ENCODE measurements at places on chromosomes 7 and 10.
A peak's percentile ranks its signal among the peaks of the same experiment; 100 is the strongest.

DNA sequence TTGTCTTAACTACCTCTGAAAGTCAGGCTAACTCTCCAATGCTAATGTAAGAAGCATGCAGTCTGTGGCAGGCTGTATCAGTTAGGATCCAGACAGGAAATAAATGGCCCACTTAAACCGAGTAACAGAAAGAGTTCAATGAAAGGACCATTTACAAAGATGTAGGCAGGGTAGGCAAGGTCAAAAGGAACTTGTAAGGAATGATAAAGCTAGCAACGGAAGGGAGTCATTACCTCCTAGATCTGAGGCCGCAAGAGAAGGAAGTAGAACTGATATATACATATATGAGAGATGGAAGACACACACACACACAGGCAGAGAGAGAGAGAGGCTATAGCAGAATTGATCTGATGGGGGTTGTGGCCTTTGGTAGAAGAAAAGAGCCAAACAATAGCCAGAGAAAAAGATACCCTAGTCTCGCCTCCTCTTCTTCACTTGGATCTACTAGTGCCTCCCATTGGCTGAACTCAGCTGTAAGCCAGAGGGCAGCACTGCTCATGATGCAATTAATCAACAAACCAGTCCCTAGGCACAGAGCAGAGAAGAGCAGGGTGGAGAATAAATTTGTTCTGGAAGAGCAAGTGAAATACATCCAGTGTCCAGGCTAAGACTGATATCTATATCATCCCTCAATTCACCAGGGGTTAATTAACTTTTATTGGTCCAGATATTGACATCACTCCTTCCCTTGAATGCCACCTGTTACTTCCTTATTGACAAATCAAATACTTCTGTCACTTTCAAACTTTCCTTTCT lies 91.2 kb downstream of the LSMEM1 start:
- no peak for DNase-seq

- DNase-seq: peak; percentile 64
Observed at GRCh38 chr10:79129361-79129997, 60.7 kb downstream of the ZMIZ1 start.

DNA sequence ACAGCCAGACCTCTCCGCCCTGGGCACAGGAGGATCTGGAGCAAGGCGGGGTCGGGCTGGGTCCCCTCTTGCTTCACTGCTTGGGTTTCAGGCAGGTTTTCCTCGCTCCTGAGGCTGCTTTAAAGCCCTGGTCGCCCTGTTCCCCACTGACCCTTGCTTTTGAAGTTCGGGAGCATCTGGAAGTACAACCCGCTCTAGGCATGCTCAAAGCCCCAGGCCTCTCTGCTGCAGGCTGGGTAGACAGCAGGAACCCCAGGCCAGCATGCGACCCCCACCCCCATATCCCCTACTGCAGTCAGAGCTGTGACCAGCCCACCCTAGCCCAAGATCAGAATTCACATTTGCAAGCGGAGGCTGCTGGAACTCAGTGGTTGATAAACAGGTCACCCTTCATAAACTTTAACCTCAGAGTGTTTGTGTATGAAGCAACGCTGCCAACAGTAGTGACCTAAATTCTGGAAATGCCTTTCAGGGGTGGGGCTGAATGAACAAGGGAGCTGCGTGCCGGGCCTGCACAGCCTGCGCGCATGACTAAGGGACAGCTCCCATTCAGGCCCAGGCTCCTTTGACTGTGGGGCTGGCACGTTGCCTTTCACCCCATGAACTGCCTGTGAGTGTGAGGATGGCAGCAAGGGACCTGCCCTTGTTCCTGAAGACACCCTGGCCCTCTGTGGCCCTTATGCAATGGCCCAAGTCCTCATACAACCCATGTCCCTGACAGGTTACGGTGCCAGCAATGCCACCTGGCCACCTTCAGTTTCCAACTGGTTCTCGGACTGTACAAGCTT lies 52.5 kb downstream of the PROSER2 start:
- DNase-seq: peak; percentile 68

GRCh38 chr7:155804431-155804831 lies 7.8 kb downstream of the SHH start:
- no peak for DNase-seq

DNA sequence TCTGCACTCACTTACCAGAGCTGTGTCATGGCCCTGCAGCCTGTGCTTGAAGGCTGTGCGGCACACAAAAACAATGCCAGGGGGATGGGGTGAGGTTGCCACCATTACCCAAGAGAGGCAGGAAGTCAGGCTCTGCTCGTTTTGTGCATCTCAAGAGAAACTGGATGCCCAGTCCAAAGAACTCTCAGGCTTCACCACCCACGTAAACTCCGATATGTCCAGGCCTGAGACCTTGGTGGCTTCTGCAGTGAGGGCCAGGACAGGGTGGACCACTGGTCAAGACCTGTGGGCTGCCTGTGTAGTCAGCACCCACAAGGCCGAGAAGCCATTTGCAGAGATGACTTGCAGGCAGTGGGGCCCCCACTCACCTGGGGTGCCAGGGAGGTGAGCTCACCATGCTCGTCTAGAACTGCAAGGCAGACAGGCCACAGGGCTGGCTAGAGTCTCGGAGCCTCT lies 54.7 kb upstream of the EBF3 start:
- DNase-seq: no peak

- no peak for DNase-seq
Observed at GRCh38 chr10:12388671-12389070, 39.3 kb downstream of the CAMK1D start.

GRCh38 chr7:35596061-35596460 lies 98.9 kb downstream of the HERPUD2 start:
- DNase-seq: no peak

DNA sequence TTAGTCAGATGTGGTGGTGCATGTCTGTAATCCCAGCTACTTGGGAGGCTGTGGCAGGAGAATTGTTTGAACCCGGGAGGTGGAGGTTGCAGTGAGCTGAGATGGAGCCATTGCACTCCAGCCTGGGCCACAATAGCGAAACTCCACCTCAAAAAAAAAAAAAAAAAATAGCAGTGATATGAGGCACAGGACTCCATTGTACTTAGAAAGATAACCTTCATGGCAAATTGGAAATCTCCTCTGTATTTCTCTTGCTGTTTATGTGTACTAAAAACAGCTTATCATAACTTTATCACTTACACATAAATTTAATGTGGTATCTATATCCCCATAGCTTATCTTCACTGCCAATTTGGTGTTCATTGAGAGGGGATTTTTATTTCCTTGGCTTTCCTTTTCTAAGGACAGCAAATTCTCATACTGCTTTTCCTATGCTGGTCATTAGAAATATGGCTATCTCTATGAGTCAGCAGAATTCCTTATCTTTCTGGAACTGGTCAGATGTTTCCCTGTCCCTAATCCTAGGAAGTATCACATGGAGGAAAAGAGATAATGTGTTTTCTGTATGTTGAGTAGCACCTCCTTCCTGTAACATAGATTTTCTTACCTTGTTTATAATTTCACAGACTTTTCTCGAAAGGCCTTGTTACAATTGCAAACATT lies 40.6 kb upstream of the ZEB1 start:
- DNase-seq: no peak

- no peak for DNase-seq
Observed at GRCh38 chr7:39306016-39306570, 260.1 kb upstream of the YAE1 start.

- DNase-seq: no peak
Observed at GRCh38 chr7:69747144-69747543, 148.9 kb downstream of the AUTS2 start.

DNA sequence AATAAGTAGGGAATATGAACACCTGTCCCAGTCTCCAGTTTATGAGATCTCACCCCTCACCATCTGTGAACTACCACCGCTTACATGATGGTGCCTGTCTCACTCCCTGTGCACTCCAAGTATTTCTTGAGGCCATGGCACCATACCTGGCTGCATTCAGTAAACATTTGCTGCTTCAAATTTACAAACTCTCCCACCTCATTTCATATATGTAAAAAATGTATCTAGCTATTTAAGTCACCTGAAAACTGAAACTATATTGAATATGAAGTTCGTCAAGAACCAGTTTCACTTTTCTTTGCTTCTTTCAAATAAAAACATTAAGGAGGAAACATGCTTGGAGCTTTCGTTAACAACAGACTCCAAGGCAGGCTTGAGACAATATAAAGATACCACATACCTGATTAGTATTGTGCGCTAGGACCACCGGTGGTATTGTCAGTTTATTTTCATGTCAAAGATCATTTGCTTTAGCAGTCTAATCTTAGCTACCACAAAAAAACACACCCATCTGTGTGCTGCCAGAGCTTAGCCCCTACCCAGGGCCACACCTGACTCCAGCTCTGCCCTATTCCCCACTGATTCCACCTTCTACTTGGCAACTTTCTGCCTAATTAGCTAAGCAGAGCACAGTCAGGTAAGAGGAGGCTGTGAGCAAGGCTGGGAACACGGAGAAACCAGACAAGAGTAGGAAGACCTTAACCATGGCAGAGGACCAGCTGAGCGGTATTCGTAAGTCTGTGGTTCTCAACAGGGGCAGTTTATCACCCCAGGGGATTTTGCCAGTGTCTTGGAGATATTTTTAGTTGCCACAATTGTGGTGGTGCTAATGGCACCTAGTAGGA lies 92.0 kb downstream of the ZFAND4 start:
- DNase-seq: no peak

GRCh38 chr10:124126983-124127385 lies 33.6 kb upstream of the CHST15 start:
- no peak for DNase-seq

DNA sequence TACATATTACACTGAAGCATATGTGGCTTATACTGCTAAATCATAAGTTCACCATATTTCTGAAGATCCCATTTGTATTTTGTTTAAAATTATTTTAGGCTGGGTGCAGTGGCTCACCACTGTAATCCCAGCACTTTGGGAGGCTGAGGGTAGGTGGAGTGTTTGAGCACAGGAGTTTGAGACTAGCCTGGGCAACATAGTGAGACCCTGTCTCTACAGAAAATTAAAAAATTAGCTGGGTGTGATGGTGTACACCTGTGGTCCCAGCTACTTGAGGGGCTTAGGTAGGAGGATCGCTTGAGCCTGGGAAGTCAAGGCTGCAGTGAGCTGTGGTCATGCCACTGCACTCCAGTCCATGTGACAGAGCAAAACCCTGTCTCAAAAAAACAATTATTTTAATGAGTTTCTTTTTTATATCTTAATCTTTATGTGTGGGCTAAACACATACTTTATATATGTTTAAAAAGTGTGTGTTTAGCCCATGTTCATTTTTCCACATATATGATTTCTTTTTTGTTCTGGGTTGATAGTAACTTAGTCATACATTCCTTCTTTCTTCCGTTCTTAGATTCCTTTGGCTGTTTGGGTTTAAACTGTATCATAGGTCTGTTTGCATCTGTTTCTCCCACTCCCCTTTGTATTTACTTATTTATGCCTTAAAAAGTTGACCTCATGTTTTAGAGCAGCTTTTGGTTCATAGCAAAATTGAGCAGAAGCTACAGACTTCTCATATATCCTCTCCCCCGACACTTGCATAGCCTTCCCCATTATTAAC lies 33.5 kb downstream of the RSBN1L start:
- DNase-seq: no peak

DNA sequence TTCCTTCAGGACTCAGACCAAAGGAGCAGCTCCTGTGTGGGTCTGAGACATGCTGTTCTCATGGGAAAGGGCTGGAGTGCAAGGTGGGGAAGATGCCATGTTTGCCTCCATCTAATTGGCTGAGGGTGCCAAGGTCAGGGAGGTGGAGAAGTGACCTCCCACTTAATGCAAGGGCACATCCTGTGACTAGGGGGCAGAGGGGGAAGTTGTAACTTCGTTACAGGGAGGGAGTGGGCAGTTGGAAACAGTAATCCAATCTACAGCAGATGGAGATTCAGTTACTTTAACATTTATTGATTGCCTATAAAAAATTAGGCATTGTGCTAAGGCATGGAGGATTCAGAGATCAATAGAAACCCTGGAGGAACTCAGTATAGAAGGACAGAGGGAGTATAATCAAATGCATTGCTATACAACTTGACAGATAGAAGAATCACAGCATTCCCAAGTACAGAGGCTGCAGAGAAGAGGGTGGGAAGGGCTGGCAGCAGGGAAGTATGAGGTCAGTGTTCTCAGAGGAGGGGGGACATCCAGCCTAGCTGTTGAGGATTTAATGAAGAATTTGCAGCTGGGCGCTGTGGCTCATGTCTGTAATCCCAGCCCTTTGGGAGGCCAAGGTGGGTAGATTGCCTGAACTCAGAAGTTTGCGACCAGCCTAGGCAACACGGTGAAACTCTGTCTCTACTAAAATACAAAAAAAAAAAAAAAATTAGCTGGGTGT lies 75.9 kb downstream of the CCNY start:
- DNase-seq: peak; percentile 59

DNA sequence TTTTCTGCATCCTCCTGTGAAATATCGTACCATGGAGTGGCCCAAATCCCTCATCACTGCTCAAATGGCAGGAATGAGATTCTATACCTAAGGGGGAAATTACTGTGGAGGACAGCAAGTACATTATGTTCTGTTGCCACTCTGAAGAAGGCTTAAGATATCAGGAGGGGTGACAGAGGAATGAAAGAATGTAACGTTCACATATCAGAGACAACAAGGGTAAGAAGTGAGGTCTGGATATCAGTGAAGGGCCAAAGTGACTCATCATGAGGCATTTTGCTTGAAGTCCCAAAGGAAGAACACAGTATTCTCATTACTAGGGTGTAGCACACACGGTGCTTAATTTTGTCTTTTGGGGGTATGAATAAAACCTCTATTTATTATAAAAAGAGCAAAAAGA lies 71.5 kb upstream of the SLC13A1 start:
- DNase-seq: no peak

GRCh38 chr10:30821994-30822692 lies 192.6 kb upstream of the LYZL2 start:
- DNase-seq: no peak

GRCh38 chr7:30390736-30391636 lies 87.6 kb downstream of the NOD1 start:
- DNase-seq: no peak

GRCh38 chr10:46520381-46520780 lies 36.1 kb downstream of the GPRIN2 start:
- no peak for DNase-seq

All from right hindlimb (tissue), 1 donor.